Endothelial cell (in vitro differentiated cells): ENCODE measurements at places on chromosomes 6 and 20. TPM values are rescaled to one million over a fixed set of nuclear protein-coding genes. Genes with fewer than 3 reads are reported as not detected.

The MMP24 gene
- 9.1 TPM for total RNA-seq

The TRIM31 gene
- total RNA-seq = not detected

The PTGIS gene
- 12.2 TPM for total RNA-seq

The FAM83C gene
- total RNA-seq = not detected

The CALHM5 gene
- 7.2 TPM for total RNA-seq

The CLVS2 gene
- 0.28 TPM for total RNA-seq

The TPD52L1 gene
- total RNA-seq = 118 TPM

The FKBP1C gene
- 1.0 TPM for total RNA-seq

The PBOV1 gene
- total RNA-seq = not detected

The DEFB132 gene
- not detected for total RNA-seq

The PGK2 gene
- not detected for total RNA-seq

The FOXA2 gene
- 0.59 TPM for total RNA-seq

The SCRT2 gene
- total RNA-seq = not detected

The HSD17B8 gene
- 6.5 TPM for total RNA-seq

The MICB gene
- 3.6 TPM for total RNA-seq

The ADA gene
- 137 TPM for total RNA-seq

The CD93 gene
- 139 TPM for total RNA-seq

The ZNF133 gene
- 14.1 TPM for total RNA-seq

The SF3B5 gene
- 113 TPM for total RNA-seq

The MYBL2 gene
- 20.8 TPM for total RNA-seq

The MATN4 gene
- not detected for total RNA-seq

DNA sequence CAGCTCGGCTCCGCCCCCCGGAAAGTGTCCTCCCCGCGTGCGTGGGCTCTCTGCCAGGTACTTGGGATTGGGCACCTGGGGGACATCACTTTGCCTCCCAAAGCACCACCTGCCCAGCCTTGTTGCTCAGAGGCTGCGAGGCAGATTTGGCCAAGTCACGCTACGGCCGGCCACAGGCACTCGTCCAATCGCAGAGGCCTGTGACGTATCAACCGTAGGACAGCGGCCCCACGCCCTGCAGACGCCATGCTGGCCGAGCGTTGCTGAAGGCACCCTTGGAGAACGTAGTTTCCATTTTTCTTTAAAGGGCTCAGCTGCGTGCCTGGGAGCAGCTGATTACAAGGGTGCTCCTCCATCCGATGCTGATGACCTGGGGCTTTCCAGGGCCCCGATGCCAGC lies 3.1 kb downstream of the NTSR1 start:
- DNase-seq = no peak

- DNase-seq = no peak
Observed at GRCh38 chr6:50992704-50993625, 174.3 kb downstream of the TFAP2B start.

GRCh38 chr6:118668761-118669385 lies 17.5 kb upstream of the CEP85L start:
- DNase-seq = no peak

DNA sequence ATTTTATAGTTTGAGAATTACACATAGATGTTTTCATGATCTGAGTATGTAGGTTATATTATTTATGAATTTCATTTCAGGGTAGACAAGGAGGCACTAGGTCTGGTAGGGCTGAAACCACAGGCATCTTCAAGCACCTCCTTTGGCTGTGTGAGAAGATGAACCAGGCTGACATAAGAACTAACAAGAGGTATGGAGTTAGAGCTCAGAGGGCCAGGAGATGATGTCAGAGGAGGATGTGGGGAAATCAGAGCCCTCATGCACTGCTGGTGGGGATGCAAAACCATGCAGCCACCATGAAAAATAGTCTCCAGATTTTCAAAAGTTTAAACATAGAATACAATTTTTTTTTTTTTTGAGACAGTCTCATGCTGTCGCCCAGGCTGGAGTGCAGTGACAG lies 13.6 kb upstream of the RIPOR3 start:
- no peak for DNase-seq

DNA sequence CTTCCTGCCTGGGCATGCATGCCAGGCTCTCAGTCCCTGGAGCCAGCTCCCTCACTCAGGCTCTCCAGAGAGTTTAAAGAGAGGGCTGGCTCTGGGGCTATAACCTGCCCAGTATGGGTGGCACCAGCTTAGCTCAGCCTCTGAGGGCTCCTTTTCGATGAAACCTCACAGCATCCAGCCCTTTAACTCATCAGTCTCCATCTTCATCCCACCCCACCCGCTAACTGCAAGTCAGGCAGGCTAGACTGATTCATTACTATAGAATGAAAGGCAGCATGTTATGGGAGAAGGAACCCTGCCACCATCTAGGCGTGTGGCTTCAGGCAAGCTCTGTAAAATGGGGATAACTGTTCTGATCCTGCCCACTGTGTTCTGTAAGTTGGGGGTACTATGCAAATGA lies 53.5 kb downstream of the RAB44 start:
- DNase-seq = no peak

GRCh38 chr20:40631119-40631631 lies 57.9 kb downstream of the MAFB start:
- DNase-seq = no peak

- DNase-seq = no peak
Observed at GRCh38 chr6:25921525-25922203, 8.8 kb downstream of the SLC17A2 start.

DNA sequence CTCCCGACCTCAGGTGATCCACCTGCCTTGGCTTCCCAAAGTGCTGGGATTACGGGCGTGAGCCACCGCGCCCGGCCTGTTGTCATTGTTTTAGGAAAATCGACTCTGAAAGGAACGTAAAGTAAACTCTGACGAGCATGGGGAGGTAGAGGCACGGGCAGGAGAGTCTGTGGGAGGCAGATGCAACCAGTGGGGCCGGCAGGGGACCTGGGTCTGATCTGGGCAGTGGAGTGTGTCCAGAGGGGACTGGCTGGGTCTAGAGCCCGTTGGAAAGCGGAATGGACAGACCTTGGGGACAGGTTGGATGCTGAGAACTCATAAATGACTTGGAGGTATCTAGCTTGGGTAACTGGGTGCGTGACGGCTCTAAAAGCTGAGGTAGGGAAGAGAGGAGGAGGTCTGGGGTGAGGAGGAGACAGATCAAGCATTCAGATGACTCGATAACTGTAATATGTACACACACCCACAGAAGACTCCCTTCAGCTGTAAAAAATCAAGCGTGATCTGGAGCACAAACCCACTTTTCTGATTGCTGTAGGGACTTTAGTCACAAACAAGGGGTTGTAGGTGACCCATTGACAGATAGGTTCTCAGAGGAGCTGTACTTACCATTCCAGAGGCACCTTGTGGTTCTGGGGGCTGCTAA lies 22.4 kb downstream of the MANBAL start:
- no peak for DNase-seq

DNA sequence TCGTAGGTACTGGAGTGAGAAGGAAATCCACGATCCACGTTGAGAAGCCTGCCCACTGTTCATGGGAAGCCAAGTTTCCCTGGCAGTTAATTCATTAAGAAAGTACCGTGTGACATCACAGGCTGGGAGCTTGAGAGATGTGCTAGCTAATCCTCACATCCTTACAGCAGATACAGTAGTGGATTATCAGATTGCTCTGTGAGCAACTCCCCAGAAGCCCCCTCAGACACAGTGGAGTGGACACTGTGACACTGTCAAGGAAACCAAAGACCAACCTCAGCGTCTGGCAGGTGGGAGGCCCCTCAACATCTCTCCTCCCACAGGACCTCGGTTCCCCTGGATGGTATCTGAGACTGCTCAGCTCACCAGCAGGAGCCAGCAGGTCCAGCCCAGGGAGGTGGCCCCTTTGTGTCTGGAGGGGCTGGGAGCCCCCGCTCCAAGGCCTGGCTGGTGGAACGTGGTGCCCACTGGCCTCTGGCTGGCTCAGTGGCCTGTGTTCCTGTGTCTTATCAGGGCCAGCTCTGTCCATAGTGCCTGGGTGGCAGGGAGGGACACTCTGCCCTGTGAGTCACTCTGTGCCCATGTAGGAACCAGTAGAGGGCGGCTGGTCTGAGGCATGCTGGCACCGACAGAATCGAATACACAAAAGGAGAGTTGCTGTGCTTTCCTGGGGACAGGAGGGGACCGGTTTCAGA lies 7.2 kb downstream of the PYGB start:
- DNase-seq = no peak

GRCh38 chr6:100322886-100323285 lies 141.8 kb downstream of the SIM1 start:
- no peak for DNase-seq

- no peak for DNase-seq
Observed at GRCh38 chr20:34127792-34128191, 15.7 kb upstream of the EIF2S2 start.

DNA sequence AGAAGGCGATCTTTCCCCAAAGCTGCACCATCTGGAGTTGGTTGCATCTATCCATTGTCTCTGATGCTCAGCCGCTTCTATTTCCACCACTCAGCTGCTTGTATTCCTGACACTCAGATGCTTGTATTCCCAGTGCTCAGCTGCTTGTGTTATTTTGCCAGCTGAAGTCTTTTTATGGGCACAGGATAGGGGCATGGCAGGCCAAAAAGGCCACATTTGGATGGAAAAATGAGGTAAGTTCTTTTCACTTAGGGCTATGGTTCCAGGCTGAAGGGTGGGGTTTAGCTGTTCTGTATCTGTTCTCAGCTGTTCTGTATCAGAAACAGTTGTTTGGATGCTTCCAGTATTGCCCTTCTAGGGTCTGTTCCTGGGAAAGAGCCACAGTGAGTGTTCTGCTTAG lies 944.9 kb downstream of the QKI start:
- no peak for DNase-seq

- no peak for DNase-seq
Observed at GRCh38 chr6:4256969-4257368, 121.6 kb upstream of the ECI2 start.

- DNase-seq = no peak
Observed at GRCh38 chr20:17925141-17925939, 43.3 kb downstream of the SNX5 start.

- no peak for DNase-seq
Observed at GRCh38 chr20:51473771-51474170, 68.7 kb downstream of the NFATC2 start.

DNA sequence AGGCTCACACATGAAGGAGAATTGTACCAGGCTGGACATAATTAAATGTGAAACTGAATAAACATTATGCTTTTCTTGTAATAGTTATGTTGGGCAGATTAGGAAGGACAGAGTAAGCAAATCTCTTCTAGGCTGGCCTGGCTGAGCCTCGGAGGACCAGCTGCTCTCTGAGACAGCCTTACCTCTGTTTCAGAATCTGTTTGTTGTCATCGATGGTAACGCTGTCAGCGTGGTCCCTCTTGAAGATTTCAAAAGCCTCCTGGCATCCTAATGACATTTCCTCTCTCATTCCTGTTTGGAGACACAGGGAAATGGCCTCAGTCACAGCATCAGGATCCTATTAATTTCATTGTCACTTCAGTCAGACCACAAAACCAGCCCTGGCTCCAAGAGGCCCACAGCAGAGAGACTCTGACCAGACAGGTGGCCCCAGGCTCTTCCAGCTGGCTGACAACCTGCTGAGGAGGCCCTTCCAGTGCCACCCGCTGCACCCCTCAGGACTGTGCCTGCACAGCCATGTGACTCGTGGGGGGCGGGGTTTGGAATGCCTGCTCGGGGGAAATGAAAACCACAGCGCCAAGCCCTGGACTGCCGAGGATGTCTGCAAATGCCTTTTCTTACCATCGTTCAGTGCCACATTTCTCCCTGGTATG lies 108.5 kb upstream of the KCNK16 start:
- no peak for DNase-seq

DNA sequence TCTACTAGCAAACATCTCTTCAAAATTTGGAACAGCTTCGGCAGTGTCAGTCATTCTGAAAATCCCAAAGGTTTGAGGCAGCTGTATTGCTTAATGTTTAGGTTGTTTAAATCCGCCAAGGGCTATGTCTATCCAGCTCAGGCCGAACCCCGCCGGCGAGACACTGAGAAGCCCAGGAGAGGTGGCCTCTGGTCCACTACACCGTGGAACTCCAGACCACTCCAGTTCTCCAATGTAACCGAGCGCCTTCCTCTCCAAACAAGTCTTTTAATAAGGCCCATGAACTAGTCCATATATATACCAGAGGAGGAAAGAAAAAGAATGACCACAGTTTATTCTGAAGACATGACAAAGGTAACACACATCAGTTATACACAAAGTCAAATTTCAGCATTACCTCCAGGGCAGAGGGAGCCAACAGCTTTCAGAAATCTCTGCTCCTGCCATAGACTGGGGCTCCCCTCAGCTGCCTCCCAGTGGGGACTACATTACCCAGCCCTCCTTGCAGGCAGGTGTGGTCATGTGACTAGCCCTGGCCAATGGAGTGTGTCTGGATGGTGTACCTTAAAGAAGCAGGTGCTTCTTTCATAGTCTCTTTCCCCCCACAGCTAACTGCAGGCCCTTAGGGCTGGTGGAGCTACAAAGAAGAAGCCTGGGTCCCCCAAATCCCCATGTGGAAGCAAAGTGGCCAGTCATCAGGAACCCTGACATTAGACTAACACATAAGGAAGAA lies at the start of gene RAMACL:
TSS of gene RAMACL (minus strand) at position 255 of the 733 bp plus-strand sequence. CDS start at position 54, 201 bp downstream.
- DNase-seq = no peak

- no peak for DNase-seq
Observed at GRCh38 chr20:2900845-2901592, 27.7 kb downstream of the PTPRA start.

GRCh38 chr6:137696765-137697164 lies 170.3 kb upstream of the TNFAIP3 start:
- DNase-seq = no peak

- DNase-seq = no peak
Observed at GRCh38 chr6:41448256-41448655, 97.9 kb upstream of the FOXP4 start.

DNA sequence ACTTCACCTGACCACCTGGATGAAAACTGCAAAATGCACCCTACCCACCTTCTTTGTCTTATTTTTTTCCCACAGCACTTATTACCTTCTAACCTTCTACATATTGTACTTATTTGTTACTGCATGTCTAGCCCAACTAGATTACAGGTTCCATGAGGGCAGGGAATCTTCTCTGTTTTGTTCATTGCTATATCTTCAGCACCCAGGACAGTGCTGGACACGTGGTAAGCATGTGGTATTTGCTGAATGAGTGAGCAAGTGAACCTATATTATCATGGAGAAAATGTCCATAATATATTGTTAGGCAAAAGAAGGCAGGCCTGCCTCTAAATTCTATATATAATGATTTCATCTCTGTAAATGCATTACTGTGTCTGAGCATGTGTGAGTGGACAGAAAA lies 107.0 kb downstream of the TRERF1 start:
- DNase-seq = no peak

- no peak for DNase-seq
Observed at GRCh38 chr20:50735813-50736212, 4.4 kb downstream of the PARD6B start.

DNA sequence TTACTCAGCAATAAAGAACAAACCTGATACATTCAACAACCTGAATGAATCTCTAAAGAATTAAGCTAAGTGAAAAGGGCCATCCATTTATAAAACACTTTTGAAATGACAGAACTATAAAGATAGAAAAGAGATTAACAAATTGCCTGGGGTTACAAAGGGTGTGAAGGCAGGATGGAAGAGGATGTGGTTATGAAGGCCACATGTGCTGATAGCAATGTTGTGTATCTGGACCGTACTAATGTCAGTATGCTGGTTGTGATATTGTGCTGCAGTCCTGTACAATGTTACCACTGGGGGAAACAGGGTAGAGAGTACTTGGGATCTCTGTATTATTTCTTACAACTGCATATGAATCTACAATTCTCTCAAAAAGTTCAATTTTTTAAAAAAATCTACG lies 36.4 kb downstream of the ELOVL5 start:
- no peak for DNase-seq

- DNase-seq = no peak
Observed at GRCh38 chr6:168681748-168682147, 240.8 kb downstream of the SMOC2 start.

- DNase-seq = no peak
Observed at GRCh38 chr6:133621751-133622150, 267.2 kb upstream of the TCF21 start.

- no peak for DNase-seq
Observed at GRCh38 chr6:39181826-39182225, 47.4 kb downstream of the KCNK5 start.
